Camera-type eye (tissue), 1 donor: ENCODE measurements at places on chromosomes 2 and 18. TPM values are rescaled to one million over a fixed set of nuclear protein-coding genes. Genes with fewer than 3 reads are reported as not detected.

C18orf63 gene
- total RNA-seq: not detected

UGT1A7 gene
- not detected for total RNA-seq

NMUR1 gene
- total RNA-seq: 2.1 TPM

IL37 gene
- not detected for total RNA-seq

OXER1 gene
- total RNA-seq: 4.3 TPM

SPDYA gene
- total RNA-seq: 3.7 TPM

CYP27A1 gene
- total RNA-seq: 30.0 TPM

KRTCAP3 gene
- total RNA-seq: not detected

ATIC gene
- 28.0 TPM for total RNA-seq
